Hematopoietic multipotent progenitor cell treated with erythropoietin and hydrocortisone succinate and interleukin-3 and kit ligand, for 8 days (in vitro differentiated cells): ENCODE measurements at places on chromosomes 4 and X.
A peak's percentile ranks its signal among the peaks of the same experiment; 100 is the strongest.

DNA sequence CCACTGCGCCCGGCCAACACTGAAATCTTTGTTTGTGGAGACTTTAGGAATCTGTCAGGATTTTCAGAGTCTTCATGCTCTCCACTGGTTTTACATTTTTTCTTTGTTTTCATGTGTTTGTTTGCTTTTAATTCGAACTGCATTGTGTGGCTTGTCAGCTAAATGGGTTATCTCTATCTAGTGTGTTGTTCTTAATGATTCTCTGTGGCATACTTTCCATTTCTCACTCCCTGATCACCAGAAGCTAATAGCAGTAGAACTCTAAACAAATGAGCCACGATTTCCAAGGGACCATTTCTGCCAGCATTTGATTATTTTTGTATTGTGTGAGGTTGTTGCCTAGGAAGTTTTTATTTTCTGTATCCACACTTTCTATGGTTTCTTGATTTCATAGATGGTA, 352.4 kb downstream of the CAMK2D start:
- no peak for DNase-seq

GRCh38 chrX:71565474-71566041, 12.7 kb upstream of the GCNA start:
- peak; percentile 89 for DNase-seq

DNA sequence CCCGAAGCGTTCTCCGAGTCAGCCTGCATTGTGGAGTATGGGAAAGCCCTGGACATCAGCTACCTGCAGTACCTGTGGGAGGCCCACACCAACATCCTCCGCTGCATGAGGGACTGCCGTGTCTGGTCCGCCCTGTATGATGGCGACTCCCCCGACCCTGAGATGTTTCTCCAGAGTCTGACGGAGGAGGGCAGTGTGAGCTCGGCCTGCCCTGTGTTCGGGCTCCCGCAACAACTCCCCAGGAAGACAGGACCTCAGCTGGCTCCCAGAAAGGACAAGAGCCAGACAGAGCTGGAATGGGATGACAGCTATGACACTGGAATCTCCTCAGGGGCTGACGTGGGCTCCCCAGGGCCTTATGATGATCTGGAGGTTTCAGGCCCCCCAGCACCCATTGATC, 111.3 kb downstream of the GATB start:
- no peak for DNase-seq

DNA sequence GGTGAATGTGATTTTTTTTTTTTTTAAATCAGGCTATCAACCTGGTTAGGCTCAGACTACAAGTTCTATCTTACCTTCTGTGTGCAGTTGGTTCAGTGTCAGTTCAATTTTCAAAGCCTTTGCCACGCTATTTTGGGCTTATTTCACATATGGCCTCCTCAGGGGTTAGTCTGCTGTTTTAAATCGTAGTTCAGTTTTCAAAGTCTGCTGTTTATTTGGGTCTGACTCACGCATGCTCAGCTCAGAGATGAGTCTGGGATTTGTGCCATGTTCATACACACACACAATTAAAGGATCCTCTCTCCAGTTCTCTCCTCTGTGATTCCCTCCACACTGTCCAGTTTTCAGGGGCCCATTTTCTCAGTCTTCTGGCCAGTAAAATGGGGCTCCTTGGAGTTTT, 32.3 kb upstream of the ZFX start:
- DNase-seq, result no peak

DNA sequence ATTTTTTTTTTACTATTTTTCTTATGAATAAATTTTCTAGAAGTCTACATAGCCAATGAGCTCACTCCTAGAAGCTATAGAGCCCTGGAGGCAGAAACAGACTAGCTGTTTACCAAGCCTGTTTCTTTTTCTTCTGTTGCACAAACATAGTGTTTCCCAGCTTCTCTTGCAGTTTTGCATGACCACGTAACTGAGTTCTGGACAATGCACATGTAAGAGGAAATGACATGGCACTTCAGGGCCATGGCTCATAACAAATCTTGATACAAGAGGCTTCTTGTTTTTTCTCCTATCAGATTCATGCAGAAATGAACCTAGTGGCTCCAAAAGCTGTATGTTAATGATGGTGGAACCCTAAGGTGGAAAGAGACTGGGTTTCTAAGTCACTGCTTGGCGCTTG, 127.4 kb downstream of the ZNF330 start:
- DNase-seq, result peak; percentile 52

- DNase-seq, result no peak
Observed at GRCh38 chr4:162364651-162365050, 200.9 kb upstream of the FSTL5 start.

GRCh38 chrX:13253223-13253622, 66.6 kb downstream of the ATXN3L start:
- DNase-seq, result no peak

DNA sequence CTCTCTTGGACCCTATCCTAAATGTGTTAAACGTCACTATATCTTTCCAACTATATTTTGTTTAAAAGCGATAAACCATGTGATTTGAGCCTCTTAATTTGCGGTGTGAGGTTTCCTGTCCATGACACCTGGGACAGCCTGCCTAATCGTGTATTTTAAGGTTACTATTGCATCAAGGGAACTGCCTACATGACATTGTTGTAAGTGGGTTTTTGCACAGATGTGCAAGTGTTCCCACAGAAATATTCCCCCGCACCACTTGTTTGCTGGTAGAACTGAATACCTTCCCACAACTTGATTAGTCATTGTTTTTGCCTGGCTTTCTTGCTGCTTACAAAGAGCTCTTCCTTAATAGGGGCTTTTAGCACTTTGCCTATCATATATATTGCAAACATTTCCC, 5.1 kb upstream of the FAM184B start:
- no peak for DNase-seq

GRCh38 chr4:156146571-156146970, 192.9 kb upstream of the CTSO start:
- DNase-seq, result no peak

- DNase-seq, result peak; percentile 1
Observed at GRCh38 chrX:51614353-51615012, 4.2 kb downstream of the CENPVL3 start.

DNA sequence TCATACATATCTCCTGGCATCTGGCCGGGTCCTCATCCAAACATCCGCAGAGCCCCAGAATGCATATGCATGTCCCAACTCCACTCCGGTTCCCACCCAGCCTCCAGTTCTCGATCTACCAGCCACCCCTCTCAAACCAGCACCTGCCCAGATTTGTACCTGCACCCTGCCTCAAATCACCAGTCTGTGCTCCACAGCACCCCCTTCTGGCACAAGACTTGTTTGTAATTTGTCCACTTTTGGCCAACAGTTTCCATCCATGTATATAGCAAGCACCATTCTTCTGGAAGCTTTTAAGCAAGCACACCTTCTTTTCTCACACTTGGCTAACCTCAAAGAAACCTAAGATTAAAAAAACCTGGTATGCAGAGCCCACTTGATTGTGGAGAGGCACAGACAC, 644.1 kb downstream of the MID1IP1 start:
- peak; percentile 33 for DNase-seq

DNA sequence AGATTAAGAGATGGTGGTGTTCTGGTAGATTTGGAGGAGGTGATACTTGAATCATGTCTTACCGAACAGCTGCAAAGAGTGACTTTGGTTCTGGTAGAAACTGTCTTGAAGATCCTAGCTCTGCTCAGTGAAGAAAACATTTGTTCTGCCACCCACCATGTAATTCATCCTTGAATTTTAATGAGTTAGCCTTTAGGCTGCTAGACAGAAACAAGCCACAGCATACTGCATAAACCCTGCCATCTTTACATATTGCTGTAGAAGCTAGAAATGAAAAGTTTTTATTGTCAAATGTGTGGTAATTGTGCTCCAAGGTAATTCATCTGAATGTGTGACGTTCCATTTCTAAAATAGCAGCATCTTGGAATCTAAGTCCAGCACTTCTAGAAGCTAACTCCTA, 161.0 kb upstream of the RAPGEF2 start:
- no peak for DNase-seq

GRCh38 chr4:159227378-159227777, 124.5 kb downstream of the RAPGEF2 start:
- peak; percentile 78 for DNase-seq

- DNase-seq, result no peak
Observed at GRCh38 chrX:152814048-152814447, 16.5 kb downstream of the CETN2 start.
